ENCODE measurements at places on chromosomes 2 and 18.

DNA sequence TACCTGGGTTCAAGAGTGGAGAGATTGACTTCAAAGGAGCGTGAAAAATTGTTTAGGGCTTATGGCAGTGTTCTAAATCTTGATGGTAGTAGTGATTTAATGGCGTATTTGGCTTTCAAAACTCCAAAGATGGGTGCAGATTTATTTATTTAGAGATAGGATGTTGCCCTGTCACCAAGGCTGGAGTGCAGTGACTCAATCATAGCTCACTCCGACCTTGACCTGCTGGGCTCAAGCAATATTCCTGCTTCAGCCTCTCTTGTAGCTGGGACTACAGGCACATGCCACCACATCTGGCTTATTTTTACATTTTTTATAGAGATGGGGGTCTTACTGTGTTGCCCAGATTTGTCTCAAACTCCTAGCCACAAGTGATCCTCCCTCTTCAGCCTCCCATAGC lies 52.5 kb downstream of the FAM117B start:
- DNase-seq, result no peak

GRCh38 chr2:37372000-37372399 lies 27.6 kb downstream of the QPCT start:
- no peak for DNase-seq

- DNase-seq, result no peak
Measured at GRCh38 chr2:109630441-109631430, 16.6 kb downstream of the SOWAHC start.

GRCh38 chr2:106189764-106190468 lies 4.2 kb downstream of the UXS1 start:
- no peak for DNase-seq

- DNase-seq, result no peak
Measured at GRCh38 chr2:31334311-31335026, 80.1 kb downstream of the XDH start.

- DNase-seq, result no peak
Measured at GRCh38 chr2:159545085-159545484, 71.3 kb downstream of the BAZ2B start.

GRCh38 chr2:182758379-182758778 lies 42.3 kb downstream of the DNAJC10 start:
- DNase-seq, result no peak

- no peak for DNase-seq
Measured at GRCh38 chr2:215430528-215431187, 5.2 kb downstream of the FN1 start.

DNA sequence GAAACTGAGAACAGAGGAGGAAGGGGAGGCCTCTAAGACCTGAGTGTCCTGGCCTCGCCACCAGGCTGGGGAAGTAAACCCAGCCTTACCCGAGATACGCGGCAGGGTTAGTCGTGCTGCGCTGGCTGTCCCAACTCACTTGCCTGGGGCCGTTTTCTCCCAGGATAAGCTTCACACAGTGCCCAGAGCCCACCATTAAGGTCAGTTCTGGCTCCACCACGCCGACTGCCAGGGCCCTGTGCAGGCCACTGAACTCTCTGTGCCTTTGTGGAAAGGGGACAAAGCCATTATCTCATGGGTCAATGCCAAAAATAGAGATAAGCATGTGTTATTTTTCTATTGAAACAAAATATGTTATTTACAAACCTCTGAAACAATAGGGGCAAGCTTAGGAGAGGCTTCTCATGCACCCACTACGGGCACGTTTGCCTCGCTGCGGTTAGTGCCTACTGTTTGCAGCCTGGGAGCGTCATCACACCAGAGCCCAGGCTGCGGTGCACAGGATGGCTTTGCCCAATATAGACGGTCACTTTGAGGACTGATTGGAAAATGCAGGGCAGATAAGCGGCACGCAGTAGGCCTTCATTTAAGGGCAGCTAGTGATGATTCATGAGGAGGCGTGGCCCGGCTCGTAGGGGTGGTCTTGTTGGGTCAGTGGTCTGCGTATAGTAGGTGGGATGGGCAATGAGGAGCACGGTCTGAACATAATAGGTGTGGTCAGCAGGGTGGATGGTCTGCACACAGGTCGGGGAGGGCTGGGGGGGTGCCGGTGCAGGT lies 242.1 kb downstream of the GLI2 start:
- DNase-seq, result no peak

- DNase-seq, result no peak
Measured at GRCh38 chr18:9858642-9859041, 27.1 kb upstream of the TXNDC2 start.

DNA sequence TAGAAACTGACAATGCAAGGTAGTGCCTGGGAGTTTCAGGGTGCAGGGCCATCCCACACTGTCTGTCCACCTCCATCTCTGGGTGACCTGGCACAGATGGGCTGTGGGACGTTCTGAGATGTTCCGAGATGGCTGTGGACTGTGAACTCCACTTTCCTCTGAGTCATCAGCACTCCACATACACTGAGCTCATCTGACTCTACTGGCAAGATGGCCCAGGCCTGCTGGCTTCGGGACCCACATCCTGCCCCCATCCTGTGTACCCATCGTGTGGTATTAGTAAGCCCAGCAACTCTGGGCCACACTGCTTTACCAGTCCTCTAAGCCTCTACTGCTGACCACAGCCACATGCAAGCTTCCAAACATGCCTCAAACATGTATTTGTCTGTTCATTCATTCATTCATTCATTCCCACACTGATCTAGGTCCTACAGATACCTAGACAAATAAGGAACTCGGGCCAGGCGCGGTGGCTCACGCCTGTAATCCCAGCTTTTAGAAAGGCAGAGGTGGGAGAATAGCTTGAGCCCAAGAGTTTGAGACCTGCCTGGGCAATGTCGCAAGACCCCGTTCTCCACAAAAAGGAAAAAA lies 124.8 kb upstream of the CXCR4 start:
- DNase-seq, result peak; percentile 44

DNA sequence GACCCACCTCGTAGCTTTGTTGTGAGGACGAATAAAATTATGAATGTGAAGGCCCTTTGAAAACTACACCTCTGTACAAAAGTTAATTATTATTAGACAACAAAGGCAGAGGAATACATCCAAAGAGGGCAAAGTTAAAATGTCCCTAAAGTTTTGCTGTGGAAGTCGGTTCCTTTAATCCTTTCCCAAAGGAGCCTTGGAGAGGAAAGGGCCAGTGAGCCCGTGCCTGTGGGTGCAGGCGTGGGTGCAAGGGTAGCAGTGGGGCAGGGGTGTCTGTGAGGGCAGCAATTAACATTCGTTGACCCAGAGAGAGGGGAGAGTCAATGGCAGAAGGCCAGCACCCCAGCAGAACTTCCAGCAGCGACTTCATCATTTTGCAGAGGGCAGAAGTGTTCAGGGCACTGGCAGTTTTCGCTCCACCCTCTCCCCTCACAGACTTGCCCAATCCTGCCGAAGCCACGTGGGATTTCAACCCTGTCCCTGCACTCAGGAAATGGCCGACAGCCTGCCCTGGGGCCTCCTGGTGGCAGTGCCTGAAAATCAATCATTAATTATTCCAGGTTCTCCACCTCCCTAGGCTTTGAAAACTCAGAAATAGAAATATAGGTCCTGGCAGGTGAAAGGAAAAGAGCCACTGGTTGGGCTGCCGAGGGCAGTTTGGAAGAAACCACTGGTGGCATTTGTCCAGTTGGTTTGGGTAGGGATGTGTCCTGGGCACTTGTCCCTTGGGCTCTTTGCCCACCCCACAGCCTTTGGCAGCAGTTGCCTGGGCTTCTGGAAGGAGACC lies 4.2 kb upstream of the PAX8 start:
- no peak for DNase-seq

- DNase-seq, result no peak
Measured at GRCh38 chr2:79971807-79972206, 332.7 kb downstream of the LRRTM1 start.

GRCh38 chr2:206840999-206841398 lies 75.6 kb downstream of the FASTKD2 start:
- DNase-seq, result no peak

DNA sequence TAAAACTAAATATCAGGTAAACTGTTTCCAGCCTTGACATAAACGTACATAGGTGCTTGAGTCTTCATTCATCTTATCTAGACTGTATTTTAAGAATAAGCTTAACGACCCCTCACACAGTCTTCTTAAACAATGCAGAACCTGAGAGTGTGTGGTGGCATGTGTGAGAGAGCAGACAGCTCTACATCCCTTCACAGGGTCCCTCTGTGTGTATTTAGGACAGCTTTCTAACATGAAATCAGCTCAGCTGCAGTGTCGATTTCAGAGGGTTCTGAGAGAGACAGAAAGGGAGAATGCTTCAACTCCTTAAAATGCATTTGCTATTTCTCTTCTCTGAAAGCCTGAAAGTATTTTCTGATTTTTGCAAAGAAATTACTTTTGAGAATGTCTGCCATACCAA lies 185.2 kb downstream of the GRB14 start:
- no peak for DNase-seq

- no peak for DNase-seq
Measured at GRCh38 chr2:237876951-237877491, 17.6 kb downstream of the RAMP1 start.

DNA sequence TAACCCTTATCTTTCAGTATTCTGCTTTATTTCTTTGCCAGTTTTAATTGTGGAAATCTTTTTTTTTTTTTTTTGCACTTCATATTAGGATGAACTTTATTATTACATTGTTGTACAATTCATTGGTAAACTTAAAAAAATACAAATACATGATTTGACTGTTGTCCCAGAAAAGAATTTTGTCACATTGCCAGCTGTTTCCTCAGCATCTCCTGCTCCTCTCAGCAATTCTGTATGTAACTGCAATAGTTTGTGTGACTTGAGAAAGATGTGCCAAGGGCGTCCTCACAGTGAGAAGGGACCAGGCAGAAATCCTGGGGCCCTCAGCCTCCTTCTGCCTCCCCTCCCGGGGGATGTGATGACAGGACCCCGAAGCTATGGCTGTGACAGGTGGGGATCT lies 254.4 kb downstream of the NBAS start:
- DNase-seq, result no peak

GRCh38 chr2:213246497-213247281 lies 37.6 kb upstream of the SPAG16 start:
- peak; percentile 4 for DNase-seq

GRCh38 chr2:152602750-152603149 lies 114.5 kb downstream of the PRPF40A start:
- DNase-seq, result no peak

DNA sequence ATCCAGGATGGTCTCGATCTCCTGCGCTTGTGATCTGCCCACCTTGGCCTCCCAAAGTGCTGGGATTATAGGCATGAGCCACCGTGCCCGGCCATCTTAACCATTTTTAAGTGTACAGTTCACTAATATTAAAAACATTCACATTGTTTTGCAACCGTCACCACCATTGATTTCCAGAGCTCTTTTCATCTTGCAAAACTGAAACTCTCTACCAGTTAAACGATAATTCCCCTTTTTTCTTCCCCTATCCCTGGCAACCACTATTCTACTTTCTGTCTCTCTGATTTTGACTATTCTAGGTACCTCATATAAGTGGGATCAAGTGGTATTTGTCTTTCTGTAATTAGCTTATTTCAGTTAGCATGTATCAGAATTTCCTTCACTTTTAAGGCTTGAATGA lies 16.8 kb upstream of the NEUROD1 start:
- no peak for DNase-seq

GRCh38 chr2:229088517-229088913 lies 182.6 kb downstream of the PID1 start:
- no peak for DNase-seq

DNA sequence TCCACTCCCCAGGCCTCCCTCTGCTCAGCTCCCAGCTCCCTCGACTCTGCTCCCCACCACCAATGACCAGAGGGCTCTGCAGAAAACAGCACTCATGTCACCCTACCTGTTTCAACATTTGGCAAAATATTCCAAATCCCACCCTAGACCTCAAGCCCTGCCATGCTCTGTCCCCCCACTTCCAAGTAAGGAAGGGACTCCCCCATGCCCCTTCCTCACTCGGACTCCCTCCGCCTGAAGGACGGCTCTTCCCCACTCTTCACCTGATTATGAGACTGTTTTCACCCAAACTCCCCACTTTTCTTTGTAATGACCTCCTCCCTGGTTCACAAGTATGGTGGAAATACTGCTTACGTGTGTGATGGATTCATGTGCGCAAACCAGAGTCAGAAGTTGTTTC lies 208.4 kb downstream of the MGAT5 start:
- no peak for DNase-seq

- DNase-seq, result no peak
Measured at GRCh38 chr2:7169593-7169992, 252.4 kb downstream of the RNF144A start.

- no peak for DNase-seq
Measured at GRCh38 chr2:172311921-172312345, 115.5 kb upstream of the ITGA6 start.

Measured in activated T-helper 1 cell treated with Interleukin-2 at 50 U/mL for 16 hours (primary cell).